ENCODE measurements at places on chromosomes 3 and 15. TPM values are rescaled to one million over a fixed set of nuclear protein-coding genes. Genes with fewer than 3 reads are reported as not detected.

Gene GPR176
- 0.68 TPM for total RNA-seq

Gene NPAP1
- total RNA-seq, result 0.33 TPM

Gene SCG3
- total RNA-seq, result not detected

DNA sequence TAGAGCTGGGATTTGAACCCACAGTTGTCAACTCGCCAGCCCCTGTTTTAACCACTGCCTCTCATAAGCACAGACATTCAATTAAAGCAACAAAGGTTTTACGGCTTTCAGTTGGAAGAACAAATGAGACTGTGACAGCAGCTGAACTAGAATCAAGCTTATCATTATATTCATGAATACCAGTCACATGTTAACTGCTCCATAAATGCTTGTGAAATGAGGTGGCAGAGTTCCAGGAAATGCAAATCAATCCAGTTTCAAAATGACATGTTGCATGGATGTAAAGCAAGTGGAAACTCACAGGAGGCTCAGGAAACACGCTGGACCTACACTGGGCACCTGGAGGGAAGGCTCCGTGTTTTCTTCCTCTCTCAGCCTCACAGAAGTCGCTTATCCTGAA, 3.9 kb downstream of the GP5 start:
- peaks cover 1% of the 10 kb centered on the region for H3K4me1 ChIP-seq
- H3K27me3 ChIP-seq, result no peaks in the 10 kb centered on the region
- H3K27ac ChIP-seq, result no peak overlapping the region
- H3K36me3 ChIP-seq, result no peaks in the 10 kb centered on the region

Gene POTEB
- not detected for total RNA-seq

- no peaks in the 10 kb centered on the region for H3K4me1 ChIP-seq
- DNase-seq, result no peak
- no peak overlapping the region for H3K4me3 ChIP-seq
- no peak overlapping the region for H3K27ac ChIP-seq
- no peaks in the 10 kb centered on the region for H3K27me3 ChIP-seq
Observed at GRCh38 chr3:183844606-183845005, 19.2 kb upstream of the MAP6D1 start.

DNA sequence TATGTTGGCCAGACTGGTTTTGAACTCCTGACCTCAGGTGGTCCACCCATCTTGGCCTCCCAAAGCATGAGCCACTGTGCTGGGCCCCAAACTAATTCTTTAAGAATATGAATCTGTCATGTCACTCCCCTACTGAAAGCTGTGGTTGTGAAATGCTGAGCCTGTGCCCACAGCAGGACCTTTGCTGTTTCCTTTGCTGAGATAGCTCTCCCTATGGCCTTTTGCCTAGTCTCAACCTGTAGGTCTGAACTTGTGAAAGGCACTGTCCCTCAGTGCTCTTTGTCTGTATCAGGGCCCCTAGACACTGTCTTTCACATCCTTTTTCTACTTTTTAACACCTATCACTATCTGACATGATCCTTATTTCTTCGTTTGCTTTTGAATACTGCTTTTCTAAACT, 62.7 kb upstream of the CCR4 start:
- no peak overlapping the region for H3K4me3 ChIP-seq
- no peaks in the 10 kb centered on the region for H3K27me3 ChIP-seq

Gene LMAN1L
- not detected for total RNA-seq

DNA sequence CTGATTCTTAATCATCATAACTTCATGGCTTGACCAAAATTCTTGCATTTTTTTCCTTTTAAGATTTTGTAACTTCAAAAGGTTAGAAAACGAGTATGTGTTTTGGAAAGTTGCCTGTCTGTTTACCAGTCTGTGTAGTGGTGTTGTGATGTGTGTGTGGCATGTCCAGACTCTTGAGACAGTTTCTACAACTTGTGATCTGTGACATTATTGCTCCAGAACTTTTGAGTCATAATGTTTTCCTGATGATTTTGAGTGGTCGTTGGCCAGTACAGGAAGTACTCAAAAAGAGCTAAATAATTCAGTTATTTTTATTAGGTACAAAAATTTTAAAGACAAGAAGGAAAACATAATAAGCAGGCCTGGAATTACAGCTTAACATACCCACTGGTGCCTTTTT, 229.0 kb upstream of the C2CD4B start:
- H3K4me3 ChIP-seq, result no peak overlapping the region
- peaks cover 3% of the 10 kb centered on the region for H3K4me1 ChIP-seq
- H3K36me3 ChIP-seq, result no peaks in the 10 kb centered on the region
